ENCODE measurements at places on chromosomes 3 and 15.

- DNase-seq, result no peak
These were observed 267.7 kb downstream of the PTPRG start for GRCh38 chr3:61828880-61829721.

GRCh38 chr3:8152821-8153418 lies 348.7 kb upstream of the LMCD1 start:
- no peak for DNase-seq

GRCh38 chr3:81726132-81726531 lies 35.3 kb downstream of the GBE1 start:
- no peak for DNase-seq

GRCh38 chr15:100429116-100429728 lies 87.4 kb upstream of the ADAMTS17 start:
- DNase-seq, result no peak

DNA sequence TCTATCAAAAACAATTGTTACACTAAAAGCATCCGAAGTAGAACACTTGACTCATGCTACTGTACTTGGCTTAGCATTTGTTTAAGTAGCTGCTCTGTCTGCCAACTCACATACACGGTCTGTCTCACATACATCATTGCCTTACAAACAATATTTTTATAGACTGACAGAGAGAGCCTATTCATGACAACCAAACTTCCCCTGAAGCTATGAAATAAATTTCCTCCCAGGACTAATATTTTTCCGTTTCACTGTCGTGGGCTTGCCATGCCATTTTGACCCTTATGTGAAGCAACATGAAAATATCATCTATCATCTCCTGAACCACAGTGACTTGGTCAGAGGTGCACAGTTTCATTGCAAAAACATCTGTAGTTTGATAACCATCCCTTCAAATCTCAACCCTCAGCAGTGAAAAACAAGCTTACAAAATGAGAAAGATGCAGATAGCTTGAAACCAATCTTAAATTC lies 66.5 kb upstream of the PYGO1 start:
- DNase-seq, result no peak

- no peak for DNase-seq
These were observed 37.6 kb downstream of the LRRN1 start for GRCh38 chr3:3836845-3837244.

DNA sequence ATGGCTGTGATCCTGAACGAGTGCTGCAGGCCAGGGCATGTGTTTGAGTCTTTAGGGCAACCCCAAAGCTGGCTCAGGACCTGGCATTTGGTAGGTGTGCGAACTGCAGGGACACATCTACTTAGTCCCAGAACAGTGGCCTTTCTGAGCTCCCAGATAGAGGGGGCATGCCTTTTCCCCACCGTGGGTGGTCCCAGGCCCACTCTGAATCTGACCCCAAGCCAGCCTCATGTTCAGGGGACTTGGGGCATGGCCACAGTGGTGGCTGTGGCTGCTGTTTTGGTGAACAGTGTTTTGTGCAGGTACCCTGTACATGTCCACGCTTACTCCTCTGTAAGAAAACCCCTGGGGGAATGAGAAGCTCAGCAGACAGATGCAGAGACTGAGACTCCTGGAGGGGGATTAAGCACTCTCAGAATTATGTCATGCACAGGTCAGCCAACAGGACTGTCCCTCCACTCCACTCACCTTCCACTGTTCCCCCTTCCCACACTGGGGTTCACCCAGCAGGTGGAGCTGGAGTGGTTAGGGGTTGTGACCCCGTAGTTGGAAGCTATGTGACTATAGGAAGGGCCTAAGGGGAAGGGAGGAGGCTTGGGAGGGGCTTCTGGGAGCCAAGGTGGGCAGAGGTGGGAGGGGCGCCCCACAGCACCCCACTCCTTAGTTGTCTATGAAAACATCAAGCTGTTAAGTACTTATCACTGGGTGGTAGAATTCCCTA lies 16.4 kb downstream of the ESYT3 start:
- no peak for DNase-seq
